ENCODE measurements at places on chromosomes 6 and 20.

DNA sequence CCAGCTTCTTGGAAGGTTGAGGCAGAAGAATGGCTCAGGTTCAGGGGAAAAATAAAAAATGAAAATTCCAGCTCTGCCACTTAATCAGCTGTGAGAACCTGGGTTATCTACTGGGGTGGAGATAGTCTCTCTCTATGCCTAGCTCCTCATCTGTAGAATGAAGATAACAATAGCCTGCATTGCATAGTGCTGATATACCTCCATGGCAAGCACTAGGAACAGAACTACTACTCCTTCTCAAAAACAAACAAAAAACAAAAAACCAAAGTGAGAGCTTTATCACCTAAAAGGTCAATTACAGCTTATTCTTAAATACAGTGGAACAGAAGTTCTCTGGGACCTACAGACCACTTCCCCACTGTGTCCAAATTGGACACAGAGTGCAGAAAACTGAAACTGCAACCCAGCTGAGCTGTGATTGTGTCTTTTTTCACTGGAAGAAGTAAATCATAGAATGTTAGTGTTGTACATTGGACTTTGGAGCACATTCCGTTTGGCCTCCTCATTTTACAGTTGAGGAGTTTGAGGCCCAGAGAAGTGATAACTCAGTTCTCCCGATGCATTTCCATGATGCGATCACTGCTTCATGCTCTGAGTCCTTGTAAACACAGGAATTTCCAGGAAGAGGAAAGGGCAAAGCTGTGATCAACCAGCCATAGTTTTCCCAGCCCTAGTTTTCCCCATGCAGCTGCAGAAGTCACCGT, 23.3 kb downstream of the MTFR2 start:
- no peak for DNase-seq

GRCh38 chr6:71349395-71349794, 60.8 kb downstream of the OGFRL1 start:
- DNase-seq: peak; percentile 33

DNA sequence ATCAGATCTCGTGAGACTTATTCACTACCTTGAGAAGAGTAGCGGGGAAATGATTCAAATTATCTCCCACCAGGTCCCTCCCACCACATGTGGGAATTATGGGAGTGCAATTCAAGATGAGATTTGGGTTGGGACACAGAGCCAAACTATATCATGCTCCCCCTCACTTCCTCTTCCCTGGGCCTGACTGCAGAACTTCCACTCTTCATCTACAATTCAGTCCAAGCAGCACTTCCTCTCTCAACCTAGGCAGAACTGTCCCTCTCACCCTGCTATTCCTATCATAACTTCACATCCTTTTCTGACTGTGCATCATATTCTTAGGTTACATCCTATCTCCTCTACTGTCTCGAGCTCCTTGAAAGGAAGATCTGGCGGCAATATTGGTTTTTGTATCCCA, 184.0 kb upstream of the HDDC2 start:
- DNase-seq: no peak

DNA sequence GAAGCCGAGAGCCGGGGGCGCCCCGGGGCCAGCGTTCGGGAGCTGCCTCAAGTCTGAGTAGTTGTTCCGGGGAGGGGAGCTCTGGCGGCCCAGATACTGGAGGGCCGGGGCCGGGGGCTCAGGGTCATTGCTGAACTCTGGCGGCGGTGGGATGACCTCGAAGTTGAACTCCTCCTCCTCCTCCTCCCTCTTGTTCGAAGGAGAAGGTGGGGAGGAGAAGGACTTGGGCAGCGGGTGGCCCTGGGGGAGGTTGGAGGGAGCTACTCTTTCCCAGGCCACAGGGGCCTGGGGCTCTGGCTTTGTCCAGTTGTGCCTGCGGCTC, 37.7 kb downstream of the C6orf132 start:
- DNase-seq: no peak

DNA sequence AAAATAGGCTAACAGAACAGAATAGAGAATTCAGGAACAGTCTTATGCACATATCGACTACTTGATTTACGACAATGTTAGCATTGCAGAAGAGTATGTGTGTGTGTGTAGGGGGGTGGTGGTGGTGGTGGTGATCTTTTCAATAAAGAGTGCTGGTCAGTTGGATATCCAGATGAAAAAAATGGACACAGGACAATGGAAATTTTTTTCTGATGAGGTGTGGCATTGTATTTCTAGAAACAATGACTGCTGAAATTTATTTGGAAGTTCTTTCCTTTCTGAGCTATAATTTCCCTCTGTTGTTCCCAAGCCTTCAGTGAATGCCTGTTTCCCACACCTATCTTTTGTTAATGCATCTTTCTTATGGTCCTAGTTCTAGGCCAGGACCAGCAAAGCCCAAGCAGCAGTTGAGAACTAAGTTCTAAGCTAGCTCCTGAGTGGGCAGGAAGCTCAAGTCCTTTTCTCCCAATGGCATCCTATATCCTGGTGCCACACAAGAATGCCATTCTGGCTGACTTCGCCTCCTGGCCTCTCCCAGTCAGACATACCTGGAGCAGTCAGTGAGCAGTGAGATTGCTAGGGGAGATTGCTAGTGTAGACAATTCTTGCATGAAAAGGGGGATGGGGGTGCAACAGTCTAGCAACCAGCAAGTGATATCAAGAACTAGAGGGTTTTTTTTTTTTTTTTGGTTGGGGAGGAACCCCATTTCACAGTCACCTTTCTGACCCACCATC, 1.2 kb upstream of the TOX2 start:
- DNase-seq: no peak

- no peak for DNase-seq
Observed at GRCh38 chr6:154170106-154170505, 131.1 kb downstream of the OPRM1 start.
